ENCODE measurements at places on chromosomes 6 and 20. TPM values are rescaled to one million over a fixed set of nuclear protein-coding genes. Genes with fewer than 3 reads are reported as not detected.

Gene FERMT1
- total RNA-seq = 10.9 TPM

Gene CCN2
- total RNA-seq = 1,253 TPM

Gene SRMS
- not detected for total RNA-seq

Gene THBD
- total RNA-seq = 14.2 TPM

Data from astrocyte (in vitro differentiated cells and primary cell).